NCI-H187 treated with DMSO at 0.1 percent for 48 hours (cell line): ENCODE measurements at places on chromosomes 12 and 14.

DNA sequence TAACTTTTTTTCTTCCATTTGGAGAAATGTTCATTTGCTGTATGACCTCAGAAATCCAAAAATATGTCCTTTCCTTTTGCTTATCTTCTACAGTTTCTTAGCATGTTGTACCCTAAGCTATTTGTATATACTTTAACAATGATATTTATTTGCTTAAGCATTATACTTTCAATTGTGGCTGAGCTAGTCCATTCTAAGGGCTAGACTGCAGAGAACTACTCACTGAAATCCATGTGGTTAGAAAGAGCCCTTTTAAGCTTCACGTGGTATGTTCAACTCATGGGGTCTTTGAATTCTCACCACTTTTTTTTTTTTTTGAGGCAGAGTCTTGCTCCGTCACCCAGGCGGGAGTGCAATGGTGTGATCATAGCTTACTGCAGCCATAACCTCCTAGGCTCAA, 122.5 kb downstream of the HMGA2 start:
- no peak for DNase-seq

DNA sequence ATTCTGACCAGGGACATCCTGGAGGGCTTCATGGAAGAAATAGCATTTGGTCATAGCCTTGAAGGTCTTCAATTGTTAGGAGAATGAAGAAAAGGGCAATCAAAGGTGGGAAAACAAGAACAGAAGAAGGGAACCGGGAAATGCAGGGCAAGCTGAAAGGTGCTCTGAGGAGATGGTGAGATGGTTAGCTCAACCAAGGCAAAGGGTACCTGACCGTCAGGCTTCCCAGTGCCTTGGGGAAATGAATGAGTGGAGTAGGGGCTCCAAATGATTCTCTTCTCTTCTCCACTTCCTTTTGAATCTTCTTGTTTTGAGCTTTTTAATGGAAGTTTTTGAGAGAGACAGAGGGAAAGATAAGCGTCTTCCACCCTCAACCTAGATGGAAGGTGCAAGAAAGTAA, 155.6 kb upstream of the PWP1 start:
- DNase-seq, result no peak

DNA sequence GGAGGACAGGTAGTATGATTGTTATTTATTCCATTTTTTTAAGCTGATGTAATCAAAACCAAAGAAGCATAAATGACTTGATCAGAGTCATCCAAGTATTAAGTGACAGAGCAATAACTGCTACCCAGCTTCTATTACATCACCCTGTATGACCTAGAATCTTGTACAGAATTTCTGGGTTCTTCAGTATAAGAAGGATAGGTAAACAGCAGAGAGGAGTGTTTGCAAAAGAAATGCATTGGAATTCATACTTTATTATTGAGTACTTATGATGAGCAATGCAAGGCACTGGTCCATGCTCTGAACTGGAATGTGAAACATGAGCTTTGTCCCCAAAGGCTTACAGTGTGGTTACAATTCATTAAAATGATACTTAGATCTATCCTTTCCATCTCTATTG, 916.8 kb downstream of the DIO2 start:
- DNase-seq, result no peak

GRCh38 chr12:42957561-42958290, 368.2 kb upstream of the PRICKLE1 start:
- DNase-seq, result no peak

DNA sequence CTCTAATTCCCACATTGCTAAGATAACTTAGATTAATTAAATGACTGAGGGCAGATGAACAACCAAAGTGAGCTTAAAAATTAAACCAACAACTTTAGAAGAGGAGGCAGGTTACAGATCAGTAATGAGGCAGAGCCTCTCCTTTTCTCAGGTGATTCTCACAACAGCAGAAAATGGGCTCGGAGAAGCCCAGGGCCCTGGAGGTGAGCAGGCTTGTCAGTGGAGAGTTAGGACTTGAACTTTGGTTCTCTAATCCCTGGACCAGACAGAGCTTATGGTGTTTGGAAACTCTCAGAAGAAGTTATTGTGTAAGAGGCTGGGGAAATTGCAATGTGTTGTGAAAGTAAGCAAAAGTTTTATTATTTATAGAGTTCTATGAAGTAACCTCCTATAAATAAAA, 2.8 kb downstream of the TRHDE start:
- no peak for DNase-seq

- DNase-seq, result no peak
Observed at GRCh38 chr14:105160776-105161175, 7.8 kb downstream of the JAG2 start.

- DNase-seq, result no peak
Observed at GRCh38 chr12:43806737-43807072, 588 bp upstream of the TWF1 start.

DNA sequence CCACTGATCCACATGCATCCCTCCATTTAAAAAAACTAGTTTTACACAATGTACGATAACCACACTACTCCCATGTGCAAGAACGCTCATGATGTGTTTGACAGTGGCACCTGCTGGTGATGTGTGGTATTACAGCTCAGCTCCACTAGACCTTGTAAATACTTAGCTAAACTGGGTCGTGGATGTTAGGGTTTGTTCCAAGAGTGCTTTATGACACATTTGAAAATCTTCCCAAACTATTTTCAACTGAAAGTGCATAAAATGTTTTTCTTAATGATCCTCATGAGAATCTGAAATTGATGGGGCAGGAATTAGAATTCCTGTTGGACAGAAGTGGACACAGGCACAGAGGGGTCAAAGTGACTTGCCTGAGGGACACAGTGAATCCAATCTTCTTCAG, 99.2 kb downstream of the SCARB1 start:
- no peak for DNase-seq

DNA sequence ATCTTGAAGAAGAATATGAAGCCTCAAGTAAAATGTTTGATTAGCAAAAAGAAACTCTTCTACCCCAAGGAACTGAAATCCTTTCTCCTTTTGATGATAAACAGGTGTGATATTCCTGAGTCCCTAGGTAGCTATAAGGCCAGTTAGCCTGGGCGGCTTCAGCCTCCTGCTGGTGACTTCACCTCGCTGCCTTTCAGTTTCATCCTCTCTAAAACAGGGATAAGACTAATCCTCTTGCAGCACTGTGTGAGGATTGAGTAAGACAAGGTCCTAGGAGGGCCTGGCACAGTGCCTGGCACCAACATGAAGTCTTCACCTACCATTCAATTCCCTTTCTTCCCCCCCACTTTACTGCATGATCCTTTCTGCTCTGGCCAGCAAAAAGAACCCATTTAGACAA, 42.1 kb downstream of the CIT start:
- no peak for DNase-seq

DNA sequence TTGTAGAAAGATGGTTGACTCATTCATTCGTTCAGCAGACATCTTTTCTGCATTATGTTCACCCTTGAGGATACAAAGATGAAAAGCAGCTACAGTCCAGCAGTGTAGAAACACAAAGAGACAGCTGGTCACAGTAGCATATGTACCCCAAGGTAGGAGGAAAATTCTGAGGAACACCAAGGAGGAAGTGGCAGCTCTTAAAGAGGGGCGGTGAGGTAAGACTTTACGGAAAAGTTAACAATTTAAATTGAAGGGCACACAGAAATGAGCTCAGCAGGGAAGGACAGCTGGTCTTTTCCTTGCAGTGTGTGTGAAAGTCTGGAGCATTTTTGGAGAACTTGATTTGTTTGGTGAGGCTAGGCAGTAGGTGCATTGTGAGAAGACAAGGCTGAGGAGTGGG, 3.5 kb downstream of the SLC35E3 start:
- DNase-seq, result no peak
